SW480 (cell line): ENCODE measurements at places on chromosomes 5 and 9.
A peak's percentile ranks its signal among the peaks of the same experiment; 100 is the strongest.

DNA sequence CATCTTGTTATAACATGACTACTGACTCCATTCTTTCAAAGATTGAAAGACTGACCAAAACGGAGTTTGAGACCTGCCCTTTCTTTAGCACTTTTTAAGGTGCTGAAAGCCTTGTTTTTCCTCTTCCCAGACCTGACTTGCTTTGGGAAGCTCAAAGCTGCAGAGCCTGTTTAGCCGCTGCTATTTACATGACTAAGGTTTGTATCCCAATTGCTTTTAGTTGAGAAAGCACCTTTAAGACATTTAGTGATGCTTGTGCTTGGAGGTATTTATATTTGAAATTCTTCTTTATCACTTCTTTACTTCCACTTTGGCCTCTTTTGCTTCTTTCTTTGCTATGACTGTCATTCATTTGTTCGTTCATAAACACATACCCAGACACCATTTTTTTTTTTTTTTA, 182.6 kb upstream of the ELL2 start:
- DNase-seq, result no peak

GRCh38 chr5:146151970-146152369, 30.5 kb downstream of the LARS1 start:
- no peak for DNase-seq

GRCh38 chr5:50704730-50705129, 38.3 kb downstream of the PARP8 start:
- no peak for DNase-seq

DNA sequence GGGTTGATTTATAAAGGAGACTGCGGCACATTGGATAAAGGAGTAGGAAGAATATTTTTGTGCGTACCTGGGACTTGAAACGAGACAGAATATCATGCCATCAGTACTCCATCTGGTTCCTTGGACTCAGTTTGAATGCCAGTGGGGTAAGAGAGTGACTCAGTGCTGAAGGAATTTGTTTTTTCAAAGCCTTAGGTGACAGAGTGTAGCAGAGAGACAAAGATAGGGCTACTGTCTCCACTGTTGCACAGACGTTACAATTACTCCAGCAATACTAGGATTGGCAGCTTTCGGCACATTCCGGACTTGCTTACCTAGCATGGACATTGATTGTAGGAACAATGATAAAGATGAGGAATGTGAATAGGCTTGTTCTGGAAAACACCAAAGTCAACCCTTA, 250.7 kb downstream of the KCTD16 start:
- DNase-seq, result no peak

- peak; percentile 14 for DNase-seq
These were observed 233.3 kb downstream of the CDH9 start for GRCh38 chr5:26805076-26805475.

DNA sequence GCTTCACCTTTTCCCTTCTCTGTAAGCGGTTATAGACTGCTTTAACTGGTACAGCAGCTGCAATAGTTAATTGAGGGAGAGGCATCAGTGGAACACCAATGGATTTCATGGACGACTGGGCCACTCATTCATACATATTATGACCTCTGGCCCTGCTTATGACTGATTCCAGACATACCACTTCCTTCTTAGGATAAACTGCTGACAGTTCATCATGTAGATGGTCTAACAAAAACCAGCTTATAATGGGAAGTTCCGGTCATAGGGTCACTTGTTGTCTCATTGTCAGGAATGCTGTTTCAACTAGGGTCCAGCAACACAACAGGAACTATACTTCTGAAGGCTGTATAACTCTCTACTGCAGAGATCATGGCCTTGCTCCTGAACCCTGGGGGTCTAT, 265.2 kb upstream of the RASA1 start:
- no peak for DNase-seq

DNA sequence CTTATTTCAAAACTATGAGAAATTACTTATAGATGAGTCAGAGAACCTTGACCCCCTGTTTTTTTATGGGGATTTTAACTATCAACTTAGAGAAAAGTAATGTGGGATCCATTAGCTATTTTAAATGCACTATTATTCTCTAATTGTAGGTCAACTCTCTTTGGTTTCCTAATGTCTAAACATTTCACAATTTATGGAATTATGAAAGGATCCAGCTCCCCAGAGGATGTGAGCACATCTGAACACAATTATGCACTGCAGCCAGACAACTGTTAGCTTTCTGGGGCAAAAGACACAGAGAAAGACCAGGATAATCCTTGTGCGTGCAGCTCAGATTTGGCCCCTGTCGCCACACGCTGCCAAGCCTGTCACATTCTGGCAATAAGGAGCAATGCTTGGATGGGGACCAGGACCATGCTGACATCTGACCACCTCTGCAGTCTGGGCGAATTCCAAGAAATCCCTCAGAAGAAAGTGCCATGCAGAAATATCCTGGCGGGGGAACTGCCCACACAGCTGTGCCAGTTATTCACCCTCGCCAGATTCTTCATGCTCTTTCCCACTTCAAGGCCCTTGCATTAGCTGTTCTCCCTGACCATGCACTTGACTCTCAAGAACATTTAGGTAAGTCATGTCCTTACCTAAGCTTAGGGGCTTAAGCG, 22.2 kb upstream of the CMBL start:
- no peak for DNase-seq

DNA sequence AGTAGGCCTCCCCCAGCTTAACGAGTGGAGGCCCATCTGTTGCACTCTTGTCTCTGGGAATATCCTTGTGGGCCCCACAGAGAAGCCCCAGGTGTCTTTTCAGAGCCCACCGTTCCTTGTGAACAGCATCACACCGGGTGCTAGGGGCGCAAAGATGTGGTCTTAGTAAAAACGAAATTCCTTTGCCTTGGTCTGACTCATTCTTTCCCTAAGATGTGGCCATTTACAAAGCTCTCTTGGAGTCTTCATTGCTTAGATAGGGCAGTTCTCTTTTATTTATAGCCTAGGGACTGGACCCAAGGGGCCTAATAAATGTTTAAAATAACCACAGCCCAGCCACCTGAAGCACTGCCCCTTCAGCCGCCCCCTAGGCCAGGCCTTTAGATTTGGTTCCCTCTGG, 52.8 kb upstream of the RPL26L1 start:
- DNase-seq, result no peak

GRCh38 chr9:4501147-4501507, 10.9 kb downstream of the SLC1A1 start:
- DNase-seq, result no peak

GRCh38 chr5:39905356-39905755, 480.6 kb upstream of the DAB2 start:
- no peak for DNase-seq

GRCh38 chr9:127458921-127459320, 7.6 kb downstream of the LRSAM1 start:
- DNase-seq, result no peak

DNA sequence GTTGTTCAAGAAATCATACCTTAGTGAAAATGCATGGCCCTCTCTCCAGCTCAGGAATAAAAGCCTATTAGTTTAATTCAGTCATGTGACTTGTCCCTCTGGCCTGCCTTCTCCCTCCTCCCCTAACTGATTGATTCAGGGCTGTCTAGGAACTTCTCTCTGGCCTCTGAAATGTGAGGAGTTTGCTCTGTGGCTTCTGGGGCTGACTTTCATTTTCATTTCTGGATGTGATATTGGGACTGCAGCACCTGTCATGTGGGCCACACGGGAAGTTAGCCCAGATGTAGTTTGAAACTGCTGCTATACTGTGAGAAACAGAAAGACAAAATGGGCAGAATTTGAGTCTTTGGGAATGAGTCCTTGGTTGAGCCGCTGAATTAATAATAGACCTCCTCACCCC, 44.8 kb downstream of the PARP8 start:
- DNase-seq, result peak; percentile 43

GRCh38 chr9:79980432-79980831, 408.7 kb downstream of the TLE4 start:
- no peak for DNase-seq

DNA sequence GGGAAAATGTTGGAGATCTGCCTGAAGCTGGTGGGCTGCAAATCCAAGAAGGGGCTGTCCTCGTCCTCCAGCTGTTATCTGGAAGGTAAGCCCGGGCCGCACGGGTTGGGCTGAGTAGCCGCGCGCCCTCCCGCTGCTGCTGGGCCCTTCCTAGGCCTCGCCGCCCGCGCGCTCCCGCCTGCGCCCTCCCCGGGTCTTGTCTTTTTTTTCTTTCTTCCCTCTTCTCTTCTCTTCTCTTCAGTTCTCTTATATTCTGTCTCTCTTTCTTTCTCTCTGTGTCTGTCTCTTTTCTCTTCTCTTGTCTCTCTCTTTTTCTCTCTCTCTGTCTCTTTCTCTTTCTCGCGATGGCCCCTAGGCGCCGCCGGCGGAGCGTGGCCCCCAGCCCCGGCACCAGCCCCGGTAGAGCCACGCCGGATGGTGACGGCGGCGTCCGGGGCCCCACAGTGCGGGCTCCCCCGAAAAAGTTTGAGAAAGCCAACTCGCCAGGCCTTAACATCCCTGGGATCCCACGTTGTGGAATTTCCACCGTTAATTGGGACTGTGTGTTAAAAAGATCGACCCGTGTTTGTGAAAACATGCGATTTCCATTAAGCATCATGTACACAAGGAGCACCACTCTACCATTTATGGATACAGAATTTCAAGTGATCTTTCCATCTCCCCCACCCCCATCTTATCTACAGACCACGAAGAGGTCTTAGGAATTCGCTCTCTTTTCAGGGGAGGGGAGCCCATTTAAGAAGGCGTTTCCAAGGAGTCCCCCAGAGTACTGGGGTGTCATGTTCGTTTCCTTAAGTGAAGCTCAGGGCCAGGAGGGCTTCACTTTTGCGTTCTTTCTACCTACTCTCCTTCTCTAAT, 616 bp downstream of the ABL1 start:
- DNase-seq, result peak; percentile 58

DNA sequence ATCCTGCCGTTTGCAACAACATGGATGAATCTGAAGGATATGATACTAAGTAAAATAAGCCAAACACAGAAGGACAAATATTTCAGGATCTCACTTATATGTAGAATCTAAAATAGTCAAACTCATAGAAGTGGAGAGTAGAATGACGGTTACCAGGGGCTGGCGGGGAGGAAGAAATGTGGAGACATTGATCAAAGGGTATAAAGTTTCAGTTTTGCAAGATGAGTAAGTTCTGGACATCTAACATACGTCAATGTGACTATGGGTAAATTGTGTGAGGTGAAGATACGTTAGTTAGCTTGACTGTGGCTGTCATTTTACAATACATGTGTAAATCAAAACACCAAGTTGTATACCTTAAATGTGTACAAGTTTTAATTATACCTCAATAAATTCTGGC, 200.3 kb downstream of the SNX18 start:
- no peak for DNase-seq

GRCh38 chr9:138096519-138096845, 218.9 kb downstream of the CACNA1B start:
- DNase-seq, result no peak

DNA sequence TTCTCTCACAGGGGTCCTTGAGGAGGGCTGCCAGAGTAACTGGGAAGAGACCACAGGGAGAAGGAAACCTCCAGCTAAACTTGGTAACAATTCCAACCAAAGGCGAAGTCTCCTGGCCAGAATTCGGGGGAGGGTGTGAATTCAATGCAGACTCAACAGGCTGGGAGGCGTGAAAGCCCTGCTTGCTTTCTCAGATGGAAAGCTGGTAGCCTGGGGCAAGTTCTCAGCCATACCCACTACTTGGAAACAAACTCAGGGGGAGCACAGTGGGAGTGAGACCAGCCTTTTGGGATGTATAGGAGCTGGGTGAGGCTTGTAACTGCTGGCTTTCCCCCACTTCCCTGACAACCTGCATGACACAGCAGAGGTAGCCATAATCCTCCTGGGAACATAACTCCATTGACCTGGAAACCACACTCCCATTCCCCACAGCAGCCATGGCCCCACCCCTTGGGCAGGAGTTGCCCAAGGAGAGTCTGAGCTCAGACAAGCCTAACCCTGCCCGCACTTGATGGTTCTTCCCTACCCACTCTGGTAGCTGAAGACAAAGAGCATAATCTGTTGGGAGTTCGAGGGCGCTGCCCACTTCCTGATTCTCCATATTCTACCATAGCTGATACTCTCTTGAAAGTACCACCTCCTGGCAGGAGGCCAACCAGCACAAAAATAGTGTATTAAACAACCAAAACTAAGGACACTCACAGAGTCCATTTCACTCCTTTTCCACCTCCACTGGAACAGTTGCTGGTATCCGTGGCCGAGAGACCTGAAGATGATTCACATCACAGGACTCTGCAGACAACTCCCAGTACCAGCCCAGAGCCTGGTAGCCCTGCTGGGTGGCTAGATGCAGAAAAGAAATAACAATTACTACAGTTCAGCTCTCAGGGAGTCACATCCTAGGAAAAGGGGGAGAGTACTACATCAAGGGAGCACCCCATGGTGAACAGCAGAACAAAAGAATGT, 123.8 kb downstream of the FAM170A start:
- DNase-seq, result no peak

GRCh38 chr9:326667-327066, 112.0 kb downstream of the DOCK8 start:
- no peak for DNase-seq

DNA sequence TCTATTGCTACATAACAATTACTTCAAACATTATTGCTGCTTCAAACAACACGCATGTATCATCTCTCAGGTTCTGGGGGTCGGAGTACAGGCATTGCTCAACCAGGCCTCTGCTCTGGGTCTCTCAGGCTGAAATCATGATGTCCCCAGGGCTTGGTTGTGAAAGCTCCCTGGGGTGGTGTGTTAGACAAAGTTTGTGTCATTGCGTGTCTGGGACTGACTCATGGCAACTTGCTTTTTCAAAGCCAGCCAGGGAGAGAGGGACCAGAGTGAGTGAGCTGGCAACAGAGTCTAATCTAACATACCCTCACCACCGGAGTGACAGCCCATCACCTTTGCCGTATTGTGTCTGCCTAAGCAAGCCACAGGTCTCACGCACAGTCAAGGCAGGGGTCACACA, 259.2 kb upstream of the NFIL3 start:
- no peak for DNase-seq
